ENCODE measurements at places on chromosomes 12 and 14.

DNA sequence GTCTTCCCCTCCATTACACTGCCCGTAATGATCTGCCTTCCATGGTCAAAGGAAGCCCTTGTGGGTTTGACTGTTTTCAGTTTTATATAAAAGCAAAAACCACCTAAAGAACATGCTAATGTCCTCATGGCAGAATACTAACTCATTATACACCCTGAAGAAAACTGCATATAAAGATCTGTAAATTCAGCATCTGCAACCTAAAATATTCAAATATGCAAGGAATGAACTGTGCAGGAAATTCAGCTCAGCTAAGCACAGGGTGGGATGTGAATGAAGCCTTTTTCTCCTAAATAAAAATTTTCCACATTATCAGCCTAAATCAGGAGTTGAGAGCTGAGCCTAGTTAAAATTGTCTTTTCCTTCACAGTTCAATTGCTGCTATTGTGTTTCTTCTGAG is 128.1 kb downstream of the NRXN3 start:
- peaks cover 1% of the 10 kb centered on the region for H3K36me3 ChIP-seq
- no peaks in the 10 kb centered on the region for H3K4me1 ChIP-seq
- DNase-seq: no peak
- H3K4me3 ChIP-seq: no peak overlapping the region

DNA sequence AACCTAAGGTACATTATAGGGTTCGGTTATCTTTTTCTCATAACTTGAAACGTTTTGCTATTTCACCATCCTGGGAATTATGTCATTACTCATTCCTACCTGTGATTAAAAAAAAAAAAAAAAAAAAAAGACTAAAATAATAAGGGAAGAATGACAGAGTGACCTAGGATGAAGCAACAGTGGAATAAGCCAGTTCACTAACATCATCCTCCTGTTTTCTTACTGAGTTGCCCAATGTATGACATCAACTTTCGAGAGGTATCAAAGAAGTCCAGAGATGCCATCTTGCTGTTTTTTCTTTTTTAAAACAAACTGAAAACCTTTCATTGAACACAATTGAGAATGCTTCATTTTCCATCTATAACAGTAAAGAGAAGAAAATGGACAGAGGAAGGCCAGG is 42.8 kb downstream of the AMN start:
- H3K4me3 ChIP-seq: no peak overlapping the region
- H3K4me1 ChIP-seq: no peaks in the 10 kb centered on the region
- no peaks in the 10 kb centered on the region for H3K36me3 ChIP-seq
- H3K27ac ChIP-seq: no peak overlapping the region

- H3K4me1 ChIP-seq: no peaks in the 10 kb centered on the region
- DNase-seq: no peak
- H3K36me3 ChIP-seq: no peaks in the 10 kb centered on the region
- H3K27me3 ChIP-seq: no peaks in the 10 kb centered on the region
- no peak overlapping the region for H3K27ac ChIP-seq
Observed at GRCh38 chr12:84128117-84128991, 784.2 kb downstream of the SLC6A15 start.

- no peak overlapping the region for H3K27ac ChIP-seq
- peaks cover 40% of the 10 kb centered on the region for H3K27me3 ChIP-seq
- H3K4me1 ChIP-seq: peaks cover 14% of the 10 kb centered on the region
- H3K4me3 ChIP-seq: no peak overlapping the region
Observed at GRCh38 chr12:102408487-102409297, 71.7 kb downstream of the IGF1 start.

DNA sequence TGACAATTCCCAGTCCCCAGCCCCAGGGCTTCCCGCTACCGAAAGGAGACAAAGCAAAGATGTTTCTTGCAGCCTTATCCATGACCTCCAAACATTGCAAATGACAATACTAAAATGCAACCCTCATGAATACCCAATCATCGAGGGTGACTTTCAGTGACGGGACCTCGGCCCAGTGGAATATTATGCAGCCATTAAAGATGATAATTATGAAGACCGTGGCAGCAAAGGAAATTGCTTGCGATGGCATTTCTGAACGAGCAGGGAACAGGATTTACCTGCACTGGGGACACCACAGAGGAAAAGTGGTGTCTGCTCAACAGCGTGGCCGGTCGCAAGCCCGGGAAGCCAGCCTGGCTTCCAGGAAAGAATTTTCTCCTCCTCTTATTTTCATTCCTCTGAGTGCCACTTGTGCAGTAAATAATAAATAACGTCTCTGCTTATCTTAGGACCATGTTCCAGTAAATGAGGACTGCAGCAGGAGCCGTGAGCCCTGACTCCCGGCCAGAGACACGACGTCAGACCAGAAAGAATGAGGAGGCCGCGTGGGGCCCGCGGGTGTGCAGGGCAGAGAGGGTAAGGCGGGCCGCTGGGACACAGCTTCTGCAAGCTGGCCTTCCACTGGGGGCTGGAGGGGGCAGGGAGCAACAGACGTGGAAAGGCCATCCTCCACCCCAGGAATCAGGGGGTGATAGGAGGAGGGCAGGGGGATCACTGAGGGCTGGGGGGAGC is 6.6 kb downstream of the C14orf180 start:
- no peaks in the 10 kb centered on the region for H3K27me3 ChIP-seq
- no peaks in the 10 kb centered on the region for H3K36me3 ChIP-seq
- no peak for DNase-seq
- no peaks in the 10 kb centered on the region for H3K4me1 ChIP-seq
- no peak overlapping the region for H3K27ac ChIP-seq

DNA sequence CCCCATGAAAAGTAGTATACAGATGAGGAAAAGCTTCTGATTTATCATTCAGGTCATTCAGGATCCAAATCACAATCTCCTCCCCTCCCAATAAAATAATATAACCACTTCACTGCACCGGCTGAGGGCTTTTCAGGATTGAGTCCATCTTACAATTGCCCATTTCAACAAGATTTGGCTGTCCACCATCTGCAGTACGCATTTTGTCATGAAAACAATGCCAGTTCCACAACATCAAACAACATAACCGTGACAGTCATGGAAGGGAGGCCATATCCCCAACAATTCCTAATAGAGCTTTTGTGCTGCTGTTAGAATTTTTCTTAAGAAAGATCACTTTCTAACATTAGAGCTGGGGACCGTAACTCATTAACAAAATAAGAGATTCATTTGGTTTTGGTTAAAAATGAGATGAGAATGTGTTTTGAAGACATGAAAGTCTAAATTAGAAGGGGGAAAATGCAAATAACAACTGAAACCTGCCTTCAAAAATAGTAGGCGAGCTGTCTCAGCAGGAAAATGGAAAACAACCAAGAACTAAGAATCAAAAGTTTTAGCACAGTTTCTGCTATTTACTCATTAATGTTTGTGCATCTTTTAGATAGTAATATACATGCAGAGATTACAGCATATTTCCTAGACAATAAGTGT is 38.3 kb upstream of the TMTC2 start:
- no peaks in the 10 kb centered on the region for H3K4me1 ChIP-seq
- no peak overlapping the region for H3K27ac ChIP-seq
- no peaks in the 10 kb centered on the region for H3K27me3 ChIP-seq
- no peaks in the 10 kb centered on the region for H3K36me3 ChIP-seq
- DNase-seq: no peak

GRCh38 chr12:25529738-25530137 is 23.3 kb downstream of the LMNTD1 start:
- DNase-seq: no peak
- no peaks in the 10 kb centered on the region for H3K4me1 ChIP-seq
- H3K27me3 ChIP-seq: no peaks in the 10 kb centered on the region
- no peak overlapping the region for H3K27ac ChIP-seq
- H3K4me3 ChIP-seq: no peak overlapping the region
- no peaks in the 10 kb centered on the region for H3K36me3 ChIP-seq

GRCh38 chr12:100279607-100280244 is 12.7 kb downstream of the SCYL2 start:
- no peaks in the 10 kb centered on the region for H3K27me3 ChIP-seq
- no peak for DNase-seq
- no peak overlapping the region for H3K27ac ChIP-seq

- H3K27ac ChIP-seq: peak overlapping the region; percentile 70
- no peaks in the 10 kb centered on the region for H3K36me3 ChIP-seq
- no peaks in the 10 kb centered on the region for H3K27me3 ChIP-seq
- peaks cover 71% of the 10 kb centered on the region for H3K4me1 ChIP-seq
- no peak overlapping the region for H3K4me3 ChIP-seq
Observed at GRCh38 chr12:120126635-120127005, 10.1 kb upstream of the RAB35 start.

- H3K27me3 ChIP-seq: no peaks in the 10 kb centered on the region
- DNase-seq: no peak
- no peak overlapping the region for H3K27ac ChIP-seq
- H3K36me3 ChIP-seq: no peaks in the 10 kb centered on the region
- no peak overlapping the region for H3K4me3 ChIP-seq
Observed at GRCh38 chr12:59929110-59929509, 333.3 kb downstream of the SLC16A7 start.

DNA sequence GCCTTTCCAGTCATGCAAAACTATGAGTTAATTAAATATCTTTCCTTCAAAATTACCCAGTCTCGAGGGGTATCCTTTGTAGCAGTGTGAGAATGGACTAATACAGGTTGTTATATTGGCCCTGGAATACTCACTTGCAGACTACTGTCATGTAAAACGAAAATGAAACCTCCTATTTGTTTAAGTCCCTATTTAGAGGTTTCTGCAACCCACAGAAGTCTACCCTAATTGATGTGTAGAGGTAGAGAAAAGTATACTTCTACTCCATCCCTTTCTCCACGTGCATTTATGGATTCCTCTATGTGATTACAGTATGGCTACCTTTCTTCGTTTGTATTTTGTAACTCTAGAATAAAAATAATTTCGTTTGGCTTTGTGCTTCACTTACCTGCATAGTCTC is 371.1 kb downstream of the FSCB start:
- H3K27me3 ChIP-seq: no peaks in the 10 kb centered on the region
- H3K4me3 ChIP-seq: no peak overlapping the region
- H3K4me1 ChIP-seq: no peaks in the 10 kb centered on the region
- no peaks in the 10 kb centered on the region for H3K36me3 ChIP-seq

GRCh38 chr12:117141097-117141898 is 42.1 kb upstream of the TESC start:
- H3K27ac ChIP-seq: no peak overlapping the region
- H3K36me3 ChIP-seq: peaks cover 10% of the 10 kb centered on the region
- no peak for DNase-seq

- DNase-seq: no peak
- H3K36me3 ChIP-seq: peaks cover 10% of the 10 kb centered on the region
- no peak overlapping the region for H3K27ac ChIP-seq
- peaks cover 5% of the 10 kb centered on the region for H3K4me1 ChIP-seq
- no peak overlapping the region for H3K4me3 ChIP-seq
- H3K27me3 ChIP-seq: no peaks in the 10 kb centered on the region
Observed at GRCh38 chr12:91801048-91801447, 344.6 kb downstream of the BTG1 start.

DNA sequence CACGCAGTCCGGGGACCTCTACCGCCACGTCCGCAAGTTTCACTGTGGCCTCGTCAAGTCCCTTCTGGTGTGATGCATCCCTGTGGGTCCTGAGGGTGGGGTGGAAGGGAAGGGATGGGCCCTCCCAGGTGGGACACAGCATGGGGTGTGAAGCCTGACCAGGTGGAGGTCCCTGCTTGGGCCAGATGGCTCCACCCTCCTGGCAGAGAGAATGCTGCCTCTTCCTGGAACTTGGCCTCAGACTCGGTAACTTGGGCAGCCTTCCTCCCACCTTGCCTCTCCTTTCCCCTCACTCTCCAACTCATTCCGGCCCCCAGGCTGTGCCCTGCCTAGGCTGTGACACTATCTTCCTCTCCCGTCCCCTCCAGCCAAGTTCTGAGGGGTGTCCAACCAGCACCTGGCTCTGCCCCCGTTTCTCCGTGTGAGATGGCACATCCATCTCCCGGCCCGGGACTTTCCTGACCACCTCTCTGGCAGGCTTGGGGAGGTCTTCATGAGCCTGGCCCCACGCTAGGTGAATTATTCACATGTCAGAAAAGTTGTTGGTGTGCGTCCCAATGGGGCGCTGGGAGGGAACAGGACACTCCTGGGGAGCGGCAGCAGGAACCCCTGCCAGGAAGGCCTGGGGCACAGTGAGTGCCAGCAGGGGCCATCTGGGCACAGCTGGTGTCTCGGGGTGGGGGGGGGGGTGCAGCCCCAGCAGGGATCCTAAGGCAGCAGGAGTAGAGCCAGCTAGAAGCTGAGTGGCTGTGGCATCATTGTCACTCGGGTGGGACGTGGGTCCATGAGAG is 1.7 kb downstream of the ZBTB42 start:
- H3K36me3 ChIP-seq: no peaks in the 10 kb centered on the region
- peaks cover 20% of the 10 kb centered on the region for H3K4me1 ChIP-seq
- no peaks in the 10 kb centered on the region for H3K27me3 ChIP-seq
- H3K4me3 ChIP-seq: peak overlapping the region; percentile 58
- no peak for DNase-seq

- peaks cover 2% of the 10 kb centered on the region for H3K36me3 ChIP-seq
- no peak overlapping the region for H3K27ac ChIP-seq
- H3K27me3 ChIP-seq: no peaks in the 10 kb centered on the region
- no peak overlapping the region for H3K4me3 ChIP-seq
- H3K4me1 ChIP-seq: no peaks in the 10 kb centered on the region
Observed at GRCh38 chr12:40551466-40551865, 140.8 kb upstream of the CNTN1 start.

DNA sequence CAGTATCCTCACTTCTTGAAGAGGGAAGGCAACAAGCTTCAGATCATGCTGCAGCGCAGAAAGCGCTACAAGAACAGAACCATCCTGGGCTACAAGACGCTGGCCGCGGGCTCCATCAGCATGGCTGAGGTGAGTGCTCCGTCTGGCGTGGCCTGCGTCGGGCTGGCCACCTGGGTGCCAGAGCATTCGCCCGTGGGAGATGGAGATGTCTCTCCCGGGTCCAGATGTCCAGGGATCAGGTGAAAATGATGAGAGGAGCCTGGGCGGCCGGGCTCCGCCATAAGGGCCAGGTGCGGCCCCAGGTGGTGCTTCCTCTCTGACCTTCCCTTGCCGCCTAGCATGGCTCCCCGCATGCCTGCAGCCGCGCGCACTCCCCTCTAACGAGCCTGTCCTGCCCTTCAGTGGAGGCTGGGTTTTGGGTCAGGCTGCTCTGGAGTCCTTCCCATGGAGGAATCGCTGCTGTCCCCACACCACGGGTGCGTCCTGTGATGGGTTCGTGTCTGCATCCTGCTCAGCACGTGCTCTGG is 40.6 kb downstream of the PACS2 start:
- H3K27ac ChIP-seq: no peak overlapping the region
- DNase-seq: no peak
- H3K27me3 ChIP-seq: no peaks in the 10 kb centered on the region
- H3K36me3 ChIP-seq: no peaks in the 10 kb centered on the region
- H3K4me3 ChIP-seq: no peak overlapping the region
- H3K4me1 ChIP-seq: no peaks in the 10 kb centered on the region

GRCh38 chr12:120086801-120087621 is 29.5 kb downstream of the RAB35 start:
- H3K27ac ChIP-seq: peak overlapping the region; percentile 87
- peak; percentile 99 for DNase-seq
- H3K27me3 ChIP-seq: no peaks in the 10 kb centered on the region
- H3K36me3 ChIP-seq: peaks cover 45% of the 10 kb centered on the region
- H3K4me1 ChIP-seq: peaks cover 50% of the 10 kb centered on the region

Data from activated T-cell treated with anti-CD3 and anti-CD28 coated beads, Interleukin-2, amount 50 U/mL, for 72 hours (primary cell).